ENCODE measurements at places on chromosomes 5 and 9.

- no peak for DNase-seq
These were observed at the start of gene DMRT2 for GRCh38 chr9:1050125-1050895. DMRT2 (plus strand) TSS chr9:1050357; CDS start chr9:1051614, 1,257 bp downstream.

- DNase-seq, result no peak
These were observed 341.6 kb upstream of the PCSK5 start for GRCh38 chr9:75548871-75549270.

GRCh38 chr5:31346896-31347551, 153.5 kb downstream of the CDH6 start:
- DNase-seq, result no peak

GRCh38 chr5:180499684-180500083, 5.5 kb downstream of the CNOT6 start:
- no peak for DNase-seq

GRCh38 chr9:6123416-6123815, 92.2 kb upstream of the IL33 start:
- no peak for DNase-seq

- no peak for DNase-seq
These were observed 46.1 kb downstream of the TNFSF15 start for GRCh38 chr9:114759512-114760341.

- no peak for DNase-seq
These were observed 18.7 kb upstream of the B4GALT1 start for GRCh38 chr9:33185858-33186257.

GRCh38 chr5:139295346-139296057, 2.0 kb downstream of the MATR3 start:
- DNase-seq, result no peak

- no peak for DNase-seq
These were observed 893.8 kb upstream of the ACO1 start for GRCh38 chr9:31490551-31491106.

GRCh38 chr5:128035689-128036088, 47.9 kb upstream of the SLC12A2 start:
- no peak for DNase-seq

DNA sequence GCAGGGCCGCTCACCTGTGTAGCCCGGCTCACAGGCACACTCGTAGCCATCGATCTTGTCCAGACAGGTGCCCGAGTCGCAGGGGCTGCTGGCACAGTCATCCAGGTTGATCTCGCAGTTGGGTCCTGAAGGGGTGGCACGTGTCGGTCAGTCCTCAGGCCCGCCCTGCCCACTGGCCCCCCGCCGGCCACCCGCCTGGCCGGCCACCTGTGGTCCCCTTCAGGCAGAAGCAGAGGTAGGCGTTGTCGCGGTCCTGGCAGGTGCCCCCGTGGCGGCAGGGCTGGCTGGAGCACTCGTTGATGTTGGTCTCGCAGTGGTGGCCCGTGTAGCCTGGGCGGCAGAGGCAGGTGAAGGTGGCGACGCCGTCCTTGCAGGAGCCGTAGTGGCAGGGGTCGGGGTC, 30.6 kb downstream of the NOTCH1 start:
- DNase-seq, result no peak

GRCh38 chr9:98924946-98925820, 18.5 kb upstream of the COL15A1 start:
- DNase-seq, result peak; percentile 30

GRCh38 chr5:79617539-79617938, 5.3 kb downstream of the TENT2 start:
- no peak for DNase-seq

GRCh38 chr9:109751253-109751652, 28.7 kb upstream of the PALM2AKAP2 start:
- no peak for DNase-seq

GRCh38 chr9:87346061-87346665, 151.5 kb upstream of the DAPK1 start:
- DNase-seq, result no peak

DNA sequence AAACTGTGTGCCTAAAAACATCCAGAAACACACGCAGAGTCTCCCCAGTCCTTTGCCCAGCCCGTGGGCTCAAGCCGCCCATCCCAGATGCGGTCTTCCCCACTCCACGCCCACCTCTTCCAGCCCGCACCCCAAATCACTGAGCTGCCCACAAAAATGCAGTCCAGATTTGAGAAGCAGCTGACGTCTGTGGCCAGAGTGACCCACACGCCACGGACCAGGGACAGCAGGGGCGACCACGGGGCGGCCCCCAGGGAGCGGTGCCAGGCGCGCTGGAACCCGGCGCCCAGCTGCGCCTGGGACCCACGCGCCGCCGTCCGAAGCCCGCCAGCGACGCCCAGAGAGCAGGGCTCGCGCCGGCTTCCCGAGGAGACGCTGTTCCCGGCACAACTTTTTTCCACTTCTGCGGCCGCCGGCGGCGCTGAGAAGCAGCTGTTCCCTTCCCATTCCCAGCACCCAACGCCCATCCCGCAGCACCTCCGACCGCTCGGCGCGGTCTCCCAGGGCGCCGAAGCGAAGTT, 674 bp downstream of the LHFPL2 start:
- no peak for DNase-seq

DNA sequence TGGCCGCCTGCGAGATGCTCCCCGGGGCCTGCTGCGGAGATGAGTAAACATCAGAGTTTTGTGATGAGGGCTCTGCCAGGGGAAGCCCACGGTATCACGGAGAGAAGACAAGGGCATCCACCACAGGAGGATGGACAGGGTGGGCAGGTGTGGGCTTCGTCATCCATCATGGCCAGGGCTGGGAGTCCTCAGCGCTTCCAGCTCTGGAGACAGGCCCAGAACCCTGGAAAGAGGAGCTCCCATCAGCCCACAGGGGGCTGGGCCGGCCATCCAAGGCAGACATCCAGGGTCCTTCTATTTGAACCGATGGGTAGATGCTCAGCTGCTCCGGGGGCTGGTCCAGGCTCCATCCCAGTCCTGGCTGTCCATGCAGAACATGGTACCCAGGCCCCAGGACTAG, 22.1 kb upstream of the FCN1 start:
- no peak for DNase-seq

DNA sequence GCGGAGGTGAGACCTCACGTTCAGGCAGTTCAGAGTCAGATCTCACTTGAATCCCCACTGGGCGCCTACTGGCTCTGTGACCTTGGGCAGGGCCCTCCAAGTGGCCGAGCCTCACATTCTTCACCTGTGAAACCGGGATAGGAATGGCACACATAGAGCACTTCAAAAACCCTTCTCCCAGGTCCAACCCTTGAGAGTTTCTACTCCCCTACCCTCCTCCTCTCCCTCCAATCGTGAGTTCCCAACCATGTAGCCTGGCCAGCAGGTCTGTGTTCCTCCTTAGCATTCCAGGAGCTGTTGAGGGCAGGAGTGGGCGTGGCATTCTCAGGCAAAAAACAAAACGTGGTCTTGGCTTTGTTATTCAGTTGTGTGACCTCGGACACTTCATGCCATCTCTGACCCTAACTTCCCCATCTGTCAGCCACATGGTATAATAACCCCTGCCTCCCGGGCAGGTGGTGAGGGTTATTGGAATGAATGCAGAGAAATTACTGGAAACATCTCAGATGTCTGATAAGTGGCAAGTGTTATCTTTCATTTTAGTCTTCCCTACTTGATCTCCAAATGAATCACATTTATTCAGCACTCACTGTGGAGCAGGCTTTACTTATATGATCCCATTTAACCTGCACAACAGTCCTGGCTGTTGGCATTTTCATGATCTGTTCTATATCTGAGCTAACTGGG, 112.8 kb upstream of the BOD1 start:
- no peak for DNase-seq

GRCh38 chr5:157352756-157353340, 86.9 kb downstream of the CYFIP2 start:
- DNase-seq, result peak; percentile 59

- DNase-seq, result no peak
These were observed 107.1 kb downstream of the CDH18 start for GRCh38 chr5:19880859-19881436.

- DNase-seq, result no peak
These were observed 248.1 kb downstream of the IRX1 start for GRCh38 chr5:3843706-3844105.

GRCh38 chr5:121018004-121018403, 553.9 kb downstream of the PRR16 start:
- no peak for DNase-seq

GRCh38 chr9:99398241-99398640, 176.2 kb downstream of the SEC61B start:
- DNase-seq, result no peak

DNA sequence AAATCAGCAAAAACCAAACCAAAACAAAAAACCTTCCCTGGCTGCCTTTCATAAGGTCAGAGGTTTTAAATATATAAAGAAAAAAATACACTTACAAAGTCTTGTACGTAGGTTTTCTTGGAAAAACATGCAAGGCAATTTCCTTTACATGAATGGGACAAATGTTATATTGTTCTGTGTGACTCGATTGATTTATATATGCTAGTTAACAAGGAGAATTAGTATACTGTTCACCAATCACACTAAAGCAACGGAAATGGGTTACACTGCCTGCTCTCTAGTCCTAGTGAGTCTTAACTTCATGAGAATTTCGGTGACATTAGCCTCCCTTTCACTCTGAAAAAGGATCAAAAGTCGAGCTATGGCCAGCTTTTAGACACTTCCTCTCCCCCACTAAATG, 5.5 kb downstream of the GDF9 start:
- DNase-seq, result no peak

DNA sequence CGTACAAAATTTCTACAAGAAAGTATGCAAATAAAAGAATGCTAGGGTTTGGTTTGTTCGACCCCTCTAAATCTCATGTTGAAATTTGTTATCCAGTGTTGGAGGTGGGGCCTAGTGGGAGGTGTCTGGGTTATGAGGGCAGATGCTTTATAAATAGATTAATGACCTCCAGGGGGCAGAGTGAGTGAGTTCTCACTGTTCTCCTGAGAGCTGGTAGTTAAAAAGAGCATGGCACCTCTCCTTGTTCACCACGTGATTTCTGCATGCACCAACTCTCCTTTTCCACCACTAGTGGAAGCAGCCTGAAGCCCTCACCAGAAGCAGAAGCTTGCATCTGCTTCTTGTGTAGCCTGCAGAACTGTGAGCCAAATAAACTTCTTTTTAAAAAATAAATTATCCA, 50.4 kb upstream of the FAM170A start:
- DNase-seq, result no peak

GRCh38 chr5:72281764-72282499, 38.1 kb downstream of the MRPS27 start:
- no peak for DNase-seq

DNA sequence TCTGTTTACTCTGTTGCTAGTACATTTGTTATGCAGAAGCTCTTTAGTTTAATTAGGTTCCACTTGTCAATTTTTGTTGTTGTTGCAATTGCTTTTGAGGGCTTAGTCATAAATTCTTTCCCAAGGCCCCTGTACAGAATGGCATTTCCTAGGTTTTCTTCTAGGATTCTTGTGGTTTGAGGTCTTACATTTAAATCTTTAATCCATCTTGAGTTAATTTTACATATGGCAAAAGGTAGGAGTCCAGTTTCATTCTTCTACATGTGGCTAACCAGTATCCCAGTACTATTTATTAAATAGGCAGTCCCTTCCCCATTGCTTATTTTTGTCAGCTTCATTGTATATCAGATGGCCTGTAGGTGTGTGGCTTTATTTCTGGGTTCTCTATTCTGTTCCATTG, 792.4 kb downstream of the PTPRD start:
- DNase-seq, result no peak

- no peak for DNase-seq
These were observed 120.6 kb downstream of the DAB2IP start for GRCh38 chr9:121771851-121772599.

- DNase-seq, result no peak
These were observed 111.1 kb downstream of the TLR4 start for GRCh38 chr9:117815315-117815714.

Measured in activated CD8-positive, alpha-beta memory T cell treated with anti-CD3 and anti-CD28 coated beads for 24 hours (primary cell).